ENCODE measurements at places on chromosomes 6 and 20.

DNA sequence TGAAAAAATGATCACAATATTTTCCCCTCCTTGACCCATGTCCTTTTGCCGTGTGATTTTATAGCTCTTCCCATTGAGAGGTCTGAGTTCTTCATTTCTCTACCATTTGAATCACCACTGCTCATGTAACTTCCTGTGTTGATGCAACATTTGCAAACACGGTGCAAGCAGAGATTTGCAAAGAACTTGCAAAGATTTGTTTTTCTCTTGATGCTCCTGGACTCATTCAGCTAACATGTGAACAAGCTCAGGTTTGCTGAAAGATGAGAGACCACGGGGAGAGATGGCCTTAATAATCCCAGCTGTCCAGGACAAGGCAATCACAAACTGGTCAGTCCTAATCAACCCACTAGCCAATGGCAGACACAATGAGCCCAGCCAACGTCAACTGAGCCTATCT is 8.6 kb downstream of the VNN2 start:
- peak; percentile 61 for DNase-seq

GRCh38 chr20:25165128-25165527 is 30.4 kb upstream of the ENTPD6 start:
- no peak for DNase-seq

GRCh38 chr6:73954881-73955280 is 258.9 kb downstream of the CD109 start:
- no peak for DNase-seq

DNA sequence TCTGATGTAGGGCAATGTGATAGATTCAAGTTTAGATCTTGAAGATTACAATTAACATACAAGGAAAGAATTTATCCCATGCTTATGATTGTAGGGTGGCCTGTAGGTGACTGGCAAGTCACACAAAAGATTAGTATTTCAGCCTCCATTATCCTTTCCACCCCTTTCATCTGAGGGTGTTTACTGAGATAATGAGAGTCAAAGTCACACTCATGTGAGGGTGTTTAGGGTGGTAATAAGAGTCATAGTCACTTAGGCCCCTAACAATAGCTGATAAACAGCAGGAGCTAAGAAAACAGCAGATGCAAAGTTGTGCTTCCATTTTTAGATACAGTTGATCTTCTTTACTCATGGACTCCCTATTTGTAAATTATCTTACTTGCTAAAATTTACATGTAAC is 11.4 kb downstream of the FAM184A start:
- DNase-seq = no peak

DNA sequence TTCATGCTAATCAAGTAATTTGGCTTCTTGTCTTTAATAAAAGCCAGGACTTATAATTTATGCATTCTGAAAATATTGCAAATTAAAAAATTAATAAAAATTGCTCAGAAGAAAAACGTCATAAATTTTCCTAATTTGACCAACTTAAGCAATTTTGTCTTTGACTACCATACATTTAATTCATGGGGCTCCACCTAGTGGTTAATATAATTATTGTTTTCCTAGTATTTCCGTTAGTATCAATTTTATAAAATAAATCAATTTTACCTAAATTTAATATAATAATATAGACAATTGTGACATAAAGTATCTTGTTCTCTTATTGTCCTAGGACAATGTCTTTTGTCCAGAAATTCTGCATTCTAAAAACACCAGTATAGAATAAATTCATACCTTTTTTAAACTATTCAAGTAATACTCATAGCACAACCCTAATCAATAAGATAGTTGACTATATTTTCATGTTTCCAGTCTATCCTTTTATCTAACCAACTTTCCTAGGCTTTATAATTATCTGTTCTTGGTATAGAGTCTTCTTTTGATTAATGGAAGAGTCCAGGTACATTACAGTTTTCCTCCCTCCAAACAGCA is 319.9 kb downstream of the TRDN start:
- peak; percentile 54 for DNase-seq

GRCh38 chr6:21947731-21948386 is 349.0 kb downstream of the PRL start:
- no peak for DNase-seq

- no peak for DNase-seq
These were observed 37.6 kb downstream of the QRSL1 start for GRCh38 chr6:106667022-106667402.

GRCh38 chr20:58130156-58130555 is 98.3 kb downstream of the ANKRD60 start:
- no peak for DNase-seq

DNA sequence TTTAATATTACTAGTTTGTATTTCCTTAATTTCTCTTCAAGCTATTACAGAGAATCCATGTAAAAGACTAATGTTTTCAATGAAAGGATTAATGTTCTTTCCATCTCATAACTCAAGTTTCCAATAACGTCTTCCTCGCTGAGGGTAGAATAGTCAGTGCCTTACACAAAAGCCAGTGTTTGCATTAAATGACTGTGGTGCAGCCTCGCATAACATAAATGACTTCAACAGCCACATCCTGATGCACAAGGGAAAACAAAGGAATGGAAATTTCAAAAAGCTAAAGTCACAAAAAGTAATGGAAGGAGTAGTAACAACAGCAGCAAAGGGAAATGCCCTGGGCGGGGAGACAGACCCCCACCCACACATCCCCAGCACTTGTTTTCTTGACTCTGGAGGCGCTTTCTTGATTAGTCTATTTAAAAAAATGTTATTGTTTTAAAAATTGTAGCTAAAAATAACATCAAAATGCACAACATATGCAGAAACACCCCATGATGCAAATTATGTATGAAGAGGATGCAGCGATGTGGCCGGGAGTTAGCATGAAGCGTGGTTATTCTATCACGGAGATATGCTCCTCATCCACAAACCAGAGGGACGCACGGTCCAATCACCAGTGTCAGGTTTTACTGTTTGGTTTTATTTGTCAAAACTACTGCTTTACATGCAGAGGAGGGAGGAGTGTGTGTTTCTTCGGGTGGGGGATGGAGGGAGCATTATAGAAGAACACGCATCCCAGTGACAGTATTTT is 228.6 kb downstream of the GMPR start:
- no peak for DNase-seq

DNA sequence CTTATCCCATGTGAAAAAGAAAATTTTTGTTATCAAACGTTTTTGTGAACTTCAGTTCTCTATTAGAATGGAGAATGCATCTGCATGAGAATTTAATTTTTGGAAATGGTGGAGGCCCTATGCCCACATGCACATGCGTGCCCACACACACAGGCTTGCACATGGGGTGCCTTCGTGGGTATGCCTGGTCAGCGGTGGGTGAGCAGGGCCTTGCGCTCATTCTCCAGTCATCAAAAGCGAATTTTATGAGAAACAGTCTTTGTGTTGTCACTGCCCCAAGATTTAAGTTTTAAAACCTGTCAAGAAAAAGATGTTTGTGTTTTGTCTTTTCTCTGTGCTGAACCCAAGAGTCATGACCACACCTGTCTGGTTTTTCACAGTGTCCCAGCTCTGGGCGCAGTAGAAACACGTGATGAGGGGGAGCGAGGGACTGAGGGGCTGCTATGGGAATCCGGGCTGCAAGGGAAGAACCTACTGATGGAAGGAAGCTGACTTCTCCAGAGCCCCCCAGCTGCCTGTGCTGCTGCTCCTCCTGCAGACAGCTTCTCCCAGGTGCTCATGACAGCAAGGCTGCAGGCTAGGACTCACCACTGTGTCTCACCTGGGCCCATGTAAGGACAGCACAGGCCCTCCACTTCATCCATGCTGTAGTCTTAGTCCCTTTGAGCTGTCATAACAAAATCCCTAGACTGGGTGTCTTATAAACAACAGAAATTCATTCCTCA is 153.6 kb downstream of the SYCP2 start:
- DNase-seq = no peak

DNA sequence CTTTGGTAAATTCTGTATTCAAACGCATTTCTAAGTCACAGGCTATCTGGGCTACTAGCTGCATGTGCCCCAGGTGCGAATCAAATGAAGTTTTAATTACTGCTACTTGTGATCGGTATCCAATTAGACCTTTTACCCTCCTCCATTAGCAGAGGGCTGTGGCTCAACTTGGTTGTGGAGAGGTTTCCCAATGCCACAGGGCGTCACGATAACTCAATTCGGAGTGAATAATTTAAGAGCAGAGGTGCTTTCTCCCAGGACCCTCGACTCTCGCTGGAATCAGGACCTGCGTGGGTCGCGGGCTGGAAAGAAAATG is 640 bp downstream of the SAYSD1 start:
- DNase-seq = no peak

GRCh38 chr6:170106906-170107525 is 183.9 kb downstream of the DLL1 start:
- no peak for DNase-seq

DNA sequence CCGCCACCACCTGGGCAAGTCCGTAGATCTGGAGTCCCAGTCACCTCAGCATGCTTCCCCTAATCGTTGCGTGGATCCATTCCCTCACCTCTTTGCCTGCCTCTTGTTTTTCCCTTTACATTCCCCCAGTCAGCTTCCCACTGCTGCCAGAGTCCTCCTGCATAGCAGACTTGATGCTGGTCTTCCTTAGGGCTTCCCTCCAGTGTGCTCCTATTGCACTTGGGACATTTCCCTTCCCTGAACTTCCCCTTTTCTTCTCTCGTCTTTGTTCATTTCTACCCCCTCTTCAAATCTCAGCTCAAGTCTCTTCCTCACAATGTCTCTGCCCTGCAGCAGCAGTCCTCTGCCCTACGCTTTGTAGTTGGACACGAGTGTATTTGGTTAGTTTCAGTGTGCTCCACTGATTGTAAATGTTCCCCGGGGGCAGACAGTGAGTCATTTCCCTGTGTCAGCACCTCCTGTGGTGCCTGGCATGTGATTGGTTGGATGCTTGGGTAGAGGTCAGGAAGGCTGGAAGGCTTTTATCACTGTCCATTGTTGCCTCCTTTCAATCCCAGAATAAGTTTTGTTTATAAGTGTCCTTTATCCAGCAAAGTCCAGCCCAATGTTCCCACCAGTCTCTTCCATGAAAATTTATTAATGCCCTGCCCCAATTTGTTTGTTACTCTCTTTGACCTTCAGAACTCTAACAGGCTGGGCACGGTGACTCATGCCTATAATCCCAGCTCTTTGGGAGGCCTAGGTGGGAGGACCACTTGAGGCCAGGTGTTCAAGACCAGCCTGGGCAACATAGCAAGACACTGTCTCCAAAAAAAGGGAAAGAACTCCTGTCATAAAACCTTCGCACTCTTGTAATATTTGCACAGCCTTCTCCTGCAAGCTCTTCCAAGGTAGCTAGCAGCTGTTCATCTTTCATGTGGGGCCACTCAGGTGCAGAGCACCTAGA is 38.3 kb downstream of the FAM120B start:
- peak; percentile 71 for DNase-seq

DNA sequence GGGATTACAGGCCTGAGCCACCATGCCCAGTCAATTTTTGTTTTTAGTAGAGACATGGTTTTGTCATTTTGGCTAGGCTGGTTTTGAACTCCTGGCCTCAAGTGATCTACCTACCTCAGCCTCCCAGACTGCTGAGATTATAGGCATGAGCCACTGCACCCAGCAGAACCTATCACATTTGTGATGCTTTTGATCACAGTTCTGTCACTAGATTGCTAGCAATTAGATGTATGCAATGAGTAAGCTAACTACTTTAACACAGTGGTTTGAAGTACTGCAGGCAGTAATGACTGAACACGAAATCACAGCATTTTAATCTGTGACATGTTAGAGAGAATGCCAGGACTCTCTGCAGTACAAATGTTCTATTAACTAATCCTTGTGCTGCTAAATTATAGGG is 19.6 kb upstream of the SAMHD1 start:
- DNase-seq = no peak

GRCh38 chr20:58310291-58310782 is 822 bp downstream of the RAB22A start:
- DNase-seq = peak; percentile 14

DNA sequence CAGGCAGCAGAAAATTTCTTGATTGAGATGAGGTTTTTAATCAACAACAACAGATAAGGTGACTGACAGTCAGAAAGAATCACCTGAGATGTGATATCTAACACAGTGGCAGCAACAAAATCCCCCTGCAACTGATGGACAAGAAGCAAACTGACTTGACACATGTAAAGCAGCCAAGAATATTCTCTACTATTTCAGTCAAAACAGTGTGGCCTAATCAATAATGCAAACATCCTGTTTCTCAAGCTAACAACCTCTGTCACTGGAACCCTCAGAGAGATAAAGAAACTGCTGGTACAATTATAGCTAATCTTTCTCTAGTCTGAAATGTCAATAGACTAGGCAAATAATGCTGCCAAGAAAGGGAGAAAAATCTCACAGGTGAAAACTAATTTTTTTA is 4.6 kb upstream of the CGA start:
- no peak for DNase-seq

- DNase-seq = peak; percentile 88
These were observed 18.7 kb downstream of the SERPINB6 start for GRCh38 chr6:2952557-2953095.

GRCh38 chr6:120994573-120994967 is 339.7 kb downstream of the TBC1D32 start:
- DNase-seq = peak; percentile 2

GRCh38 chr20:64242003-64242796 is 13.3 kb upstream of the PCMTD2 start:
- no peak for DNase-seq

DNA sequence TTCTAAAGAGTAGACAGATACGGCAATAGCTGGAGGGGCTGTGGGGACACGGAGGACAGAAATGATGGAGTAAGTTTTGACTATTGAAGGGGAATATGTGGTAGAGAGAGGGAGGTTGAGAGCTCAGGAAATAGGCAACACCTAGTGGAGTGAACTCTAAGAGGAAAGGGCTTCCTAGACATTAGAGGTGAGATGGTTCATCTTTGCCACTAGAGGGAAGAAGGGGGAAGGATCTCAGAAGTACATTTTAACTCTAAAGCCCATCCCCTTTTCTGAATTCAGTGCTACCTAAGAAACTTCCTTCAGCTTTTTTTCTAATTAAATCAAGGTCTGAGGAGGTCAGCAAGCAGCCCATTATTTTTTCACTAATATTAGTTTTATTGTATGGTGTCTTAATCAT is 689.4 kb upstream of the MAP3K7 start:
- DNase-seq = no peak

DNA sequence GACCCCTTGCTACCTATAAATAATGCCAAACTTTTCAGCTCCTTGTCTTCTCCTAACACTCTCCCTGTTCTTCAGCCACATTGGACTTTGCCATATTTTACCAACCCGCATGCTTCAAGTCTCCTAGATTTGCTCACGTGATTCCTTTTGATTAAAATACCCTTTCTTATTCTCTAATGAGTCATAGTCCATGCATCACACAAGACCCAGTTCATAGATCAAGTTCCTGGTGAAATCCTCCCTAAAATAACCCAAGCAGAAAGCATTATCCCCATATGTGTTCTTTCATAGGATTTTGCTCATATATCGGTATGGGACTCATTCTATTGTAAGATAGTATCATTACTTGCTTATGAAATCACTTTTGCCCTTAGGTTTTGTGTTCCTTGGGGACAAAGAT is 108.9 kb upstream of the STXBP5 start:
- DNase-seq = no peak

GRCh38 chr6:42966571-42966970 is 6.0 kb downstream of the GNMT start:
- no peak for DNase-seq

All from cardiac fibroblast (primary cell).